ENCODE measurements at places on chromosomes 1 and 21.
A peak's percentile ranks its signal among the peaks of the same experiment; 100 is the strongest.

DNA sequence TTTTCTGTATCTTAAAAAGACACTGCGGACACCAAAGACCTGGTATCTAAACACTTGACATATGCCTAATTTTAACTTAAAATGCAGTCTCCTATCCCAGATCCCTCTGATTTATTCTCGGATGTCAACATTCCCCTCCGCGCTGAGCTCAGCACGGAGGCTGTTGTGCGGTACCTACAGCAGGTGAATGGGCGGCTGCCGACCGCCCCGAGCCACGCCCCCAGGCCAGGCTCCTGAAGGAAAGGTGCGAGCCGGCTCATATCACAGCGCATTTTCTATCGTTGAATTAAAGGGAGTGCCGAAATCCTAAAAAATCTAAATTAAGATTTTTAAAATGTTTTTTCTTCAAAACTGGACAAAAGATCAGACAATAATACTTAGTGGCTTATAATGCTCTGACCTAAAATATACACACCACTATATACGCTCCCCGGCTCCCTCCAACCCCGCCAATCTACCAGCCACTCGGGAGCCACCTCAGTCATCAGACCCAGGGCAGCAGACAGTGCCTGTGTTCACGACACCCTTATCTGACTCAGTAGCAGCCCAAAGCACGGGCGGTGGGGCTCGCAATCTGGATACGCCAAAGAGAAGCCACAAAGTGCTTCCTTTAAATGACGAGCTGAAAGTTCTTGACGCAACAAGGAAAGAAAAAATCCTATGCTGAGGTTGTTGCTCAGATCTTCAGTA is 4.1 kb downstream of the WRAP73 start:
- no peak for DNase-seq

DNA sequence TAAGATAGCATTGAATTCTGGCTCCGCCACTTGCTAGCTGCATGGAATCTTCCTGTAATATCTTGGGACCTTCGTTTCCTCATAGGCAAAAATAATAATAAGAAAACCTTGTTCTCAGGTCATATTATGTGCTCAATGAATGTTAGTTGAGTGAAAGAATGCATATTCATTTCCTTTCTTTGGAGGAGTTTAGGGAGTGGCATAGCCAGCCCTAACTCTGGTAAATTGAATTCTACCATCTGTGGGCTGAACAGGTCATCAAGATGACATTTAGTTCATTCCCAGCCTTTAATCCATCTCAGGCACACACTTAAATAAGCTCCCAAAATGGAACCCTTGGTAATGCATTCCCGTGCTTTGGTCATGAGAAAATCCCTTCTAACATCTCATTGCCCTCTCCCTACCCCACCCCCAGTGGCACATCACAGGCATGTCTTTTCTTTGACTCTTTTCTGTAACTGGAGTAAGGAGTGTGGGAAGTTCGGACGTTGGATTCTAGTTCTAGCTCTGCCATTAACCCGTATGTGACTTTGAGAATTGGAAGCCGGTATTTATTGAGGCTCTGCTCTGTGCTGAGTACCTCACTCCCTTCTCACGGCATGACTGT is 13.2 kb upstream of the MYOG start:
- DNase-seq, result no peak

DNA sequence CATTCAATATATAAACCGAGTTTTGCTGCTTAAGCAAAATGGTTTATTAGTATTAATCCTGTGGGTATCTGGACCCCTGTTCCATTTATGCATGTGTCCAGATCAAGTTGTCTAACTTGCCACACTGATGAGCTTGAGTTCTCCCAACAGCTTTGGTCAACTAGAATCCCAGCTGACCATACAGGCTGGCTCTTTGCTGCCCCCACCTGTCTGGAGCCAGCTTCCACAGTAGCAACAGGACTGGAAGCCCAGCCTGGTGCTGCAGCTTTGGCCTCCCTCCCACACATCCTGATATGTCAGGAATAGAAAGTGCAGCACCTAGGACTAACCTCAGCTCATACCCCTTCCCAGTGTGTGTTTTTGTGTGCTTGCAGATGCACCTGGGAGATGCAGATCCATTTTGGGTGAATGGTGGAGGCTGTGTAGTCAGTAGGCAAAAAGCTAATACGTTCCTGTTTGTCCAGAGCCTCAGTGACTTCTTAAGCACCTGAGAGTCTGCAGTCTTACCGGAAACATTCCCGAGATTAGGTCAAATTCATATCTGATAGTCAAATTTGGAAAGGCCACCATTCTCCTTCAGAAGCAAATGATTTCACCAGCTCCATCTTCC is 40.9 kb upstream of the BEND5 start:
- DNase-seq, result no peak

DNA sequence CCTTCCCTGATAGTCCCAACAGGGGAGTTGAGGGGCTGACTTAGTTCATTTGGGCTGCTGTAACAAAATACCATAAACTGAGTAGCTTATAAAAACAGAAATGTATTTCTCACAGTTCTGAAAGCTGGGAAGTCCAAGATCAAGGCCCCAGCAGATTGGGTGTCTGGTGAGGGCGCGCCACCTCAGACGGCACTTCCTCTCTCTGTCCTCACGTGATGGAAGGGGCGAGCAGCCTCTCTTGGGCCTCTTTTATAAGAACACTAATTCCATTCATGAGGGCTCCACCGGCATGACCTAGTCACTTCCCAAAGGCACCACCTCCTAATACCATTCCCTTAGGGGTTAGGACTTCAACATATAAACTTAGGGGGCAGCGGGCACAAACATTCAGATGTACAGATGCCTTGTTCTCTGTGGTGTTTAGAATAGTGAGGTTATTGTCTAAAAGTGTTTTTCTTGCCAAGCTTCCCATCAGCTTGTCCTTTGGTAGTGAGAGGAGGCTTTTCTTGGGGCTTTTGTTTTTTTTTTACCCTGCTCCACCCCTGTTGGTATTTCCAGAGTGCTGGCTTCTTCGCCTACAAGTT is 20.3 kb downstream of the NIPAL3 start:
- no peak for DNase-seq

DNA sequence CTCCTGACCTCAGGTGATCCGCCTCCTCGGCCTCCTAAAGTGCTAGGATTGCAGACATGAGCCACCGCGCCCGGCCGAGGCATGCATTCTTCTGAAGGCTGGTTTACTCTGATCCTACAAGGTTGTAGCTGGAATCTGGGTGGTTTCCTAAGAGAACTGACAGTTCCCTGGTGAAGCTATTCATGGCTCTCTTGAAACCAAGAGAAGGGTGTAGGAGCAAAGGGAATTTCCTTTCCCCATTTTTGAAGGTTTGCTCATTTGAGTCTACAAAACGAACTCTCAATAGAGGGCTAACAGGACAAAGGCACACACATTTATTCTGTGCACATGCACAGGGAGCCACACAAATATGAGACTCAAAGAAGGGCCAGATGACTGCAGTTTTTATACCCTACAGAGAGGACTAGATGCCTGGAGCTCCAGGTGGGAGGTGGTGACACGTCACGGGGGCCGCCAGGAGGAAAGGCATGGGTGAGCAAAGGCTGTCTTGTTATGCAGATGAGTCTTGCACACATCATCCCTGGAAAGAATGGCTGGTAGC is 49.5 kb upstream of the ERRFI1 start:
- DNase-seq, result no peak

DNA sequence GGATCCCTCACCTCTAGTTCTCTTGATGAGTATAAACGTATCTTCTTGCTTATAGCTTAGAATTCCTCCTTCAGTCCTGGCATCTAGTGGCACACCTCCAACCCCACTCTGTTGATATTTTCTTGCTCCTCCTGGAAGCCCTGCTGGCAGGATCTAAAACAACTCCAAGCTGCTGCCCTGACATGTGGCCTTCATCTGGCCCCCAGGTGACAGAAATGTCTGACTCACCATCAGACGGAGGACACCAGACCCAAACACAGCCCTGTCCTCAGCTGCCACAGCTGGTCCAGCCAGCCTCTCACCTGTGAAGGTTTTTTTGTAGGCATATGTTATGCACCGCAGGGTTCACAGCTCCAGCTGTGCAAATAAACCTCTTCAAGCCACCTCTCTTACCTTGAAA is 53.4 kb downstream of the KRTAP19-8 start:
- no peak for DNase-seq

DNA sequence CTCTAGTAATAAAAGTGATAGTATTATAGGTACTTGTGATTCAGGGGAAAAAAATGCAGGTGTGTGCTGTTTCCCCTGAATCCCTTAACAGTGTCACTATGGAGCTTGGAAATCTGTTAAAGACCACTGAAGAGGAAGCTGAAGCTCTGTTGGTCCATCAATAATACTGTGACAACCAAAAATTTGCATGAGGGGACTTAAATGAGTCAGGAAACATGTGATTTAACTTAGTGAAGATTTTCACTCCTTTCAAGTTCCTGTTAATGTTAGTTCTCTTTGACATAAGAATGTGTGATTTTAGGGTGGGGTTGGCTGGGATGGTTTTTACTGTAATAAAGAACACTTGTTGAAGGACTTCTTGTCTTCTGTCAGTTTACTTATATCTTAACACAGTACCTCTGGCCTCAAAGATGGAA is 32.0 kb downstream of the VANGL2 start:
- DNase-seq, result no peak

DNA sequence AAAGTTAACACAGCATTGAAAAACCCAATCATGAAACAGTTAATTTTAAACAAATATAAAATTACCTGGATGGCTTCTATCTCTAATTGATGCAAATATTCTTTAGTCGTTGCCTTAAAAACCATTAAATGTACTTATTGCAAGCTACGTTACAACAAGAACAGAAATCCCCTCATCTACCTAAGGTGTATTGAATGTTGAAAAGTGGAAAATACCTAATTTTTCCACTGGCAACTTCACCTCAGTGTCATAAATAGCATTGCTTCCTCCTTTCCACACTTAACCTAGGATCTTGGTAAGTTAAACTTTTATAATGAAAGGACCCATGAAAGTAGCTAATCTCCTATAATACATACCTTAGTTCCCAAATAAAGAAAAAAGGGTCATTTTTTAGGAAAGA is 5.4 kb downstream of the GADD45A start:
- DNase-seq, result no peak

GRCh38 chr1:2641381-2642130 is 8.7 kb upstream of the MMEL1 start:
- DNase-seq, result no peak

GRCh38 chr1:24828887-24829192 is 83.6 kb downstream of the CLIC4 start:
- no peak for DNase-seq

DNA sequence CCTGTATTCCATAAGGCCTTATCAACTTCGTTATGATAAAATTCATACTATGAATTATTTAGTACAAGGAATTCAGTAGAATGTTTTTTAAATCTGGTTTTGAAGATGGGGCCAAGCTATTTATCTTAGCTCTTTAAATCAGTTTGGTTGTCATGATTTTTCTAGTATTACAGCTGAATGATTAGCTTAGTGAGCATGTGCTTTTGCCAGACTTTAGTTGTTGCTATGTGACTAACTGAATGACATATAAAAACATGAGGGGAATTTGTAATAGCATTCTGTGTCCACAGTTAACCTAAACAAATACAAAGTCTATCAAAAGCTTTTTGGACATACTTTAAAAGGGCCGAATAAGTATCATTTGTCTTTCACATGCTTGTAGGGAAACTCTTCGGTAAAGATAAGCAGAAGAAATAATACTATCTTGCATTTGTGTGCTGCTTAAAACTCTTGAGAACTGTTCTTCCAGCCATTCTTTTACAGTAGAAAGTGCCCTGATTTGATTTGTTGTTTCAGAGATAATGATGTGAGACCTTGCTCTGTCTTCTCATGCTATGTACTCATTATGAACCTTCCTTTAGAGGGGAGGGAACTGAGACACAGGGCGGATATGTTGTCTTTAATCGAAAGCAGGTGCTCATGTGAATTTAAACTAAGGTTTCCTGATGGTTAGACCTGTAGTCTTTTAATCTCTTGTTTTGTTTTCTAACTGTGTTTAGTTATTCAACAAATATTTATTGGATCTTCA is 18.8 kb downstream of the NEK7 start:
- DNase-seq, result no peak

GRCh38 chr1:39154553-39155421 is 49.7 kb upstream of the MACF1 start:
- no peak for DNase-seq

GRCh38 chr1:162284206-162284955 is 92.3 kb downstream of the SPATA46 start:
- DNase-seq, result no peak

DNA sequence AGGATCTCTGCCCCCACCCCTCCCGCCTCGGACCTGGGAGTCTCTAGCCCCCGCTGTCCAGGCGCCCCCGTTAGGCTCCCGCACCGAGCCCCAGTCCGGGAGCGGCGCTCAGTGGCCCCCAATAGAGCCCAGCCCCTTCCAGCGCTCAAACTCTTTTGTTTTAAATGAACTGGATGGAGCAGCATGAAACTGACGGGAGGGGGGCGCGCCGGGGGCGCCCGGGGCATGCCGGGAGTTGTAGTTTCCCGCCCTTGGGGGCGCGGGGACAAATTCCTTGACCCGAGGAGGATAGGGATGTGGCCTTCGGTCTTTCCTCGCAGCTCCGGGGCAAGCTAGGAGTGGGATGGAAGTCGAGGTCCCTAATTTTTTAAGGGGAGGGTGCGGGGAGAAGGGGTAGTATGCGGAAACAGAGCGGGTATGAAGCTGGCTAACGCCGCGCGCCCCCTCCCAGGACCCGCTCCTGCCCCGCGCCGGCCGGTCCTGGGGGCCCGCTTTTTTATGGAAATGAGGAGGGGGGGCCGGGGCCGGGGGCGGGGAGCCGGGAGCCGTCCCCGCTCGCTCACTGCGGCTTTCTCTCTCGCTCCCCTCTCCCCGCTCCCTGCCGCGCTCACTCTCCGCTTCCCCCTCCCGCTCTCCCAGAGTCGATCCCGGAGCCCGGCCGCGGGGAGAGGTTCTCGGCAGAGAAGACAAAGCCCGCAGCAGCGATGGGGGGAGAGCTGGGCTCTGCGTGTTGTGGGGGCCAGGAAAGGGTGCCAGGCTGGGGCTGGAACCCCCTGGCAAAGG is at the start of gene MEX3A:
Gene MEX3A, minus strand, starts transcription at position 157 of the 783 bp plus-strand sequence. CDS start 467 bp downstream, outside the sequence.
- peak; percentile 70 for DNase-seq

- DNase-seq, result no peak
Measured at GRCh38 chr1:117128323-117129079, 7.0 kb upstream of the TRIM45 start.

- DNase-seq, result no peak
Measured at GRCh38 chr1:22778862-22779520, 68.4 kb downstream of the EPHB2 start.

- DNase-seq, result no peak
Measured at GRCh38 chr1:94843430-94843829, 23.3 kb downstream of the SLC44A3 start.
